ENCODE measurements at places on chromosomes 12 and 14.

DNA sequence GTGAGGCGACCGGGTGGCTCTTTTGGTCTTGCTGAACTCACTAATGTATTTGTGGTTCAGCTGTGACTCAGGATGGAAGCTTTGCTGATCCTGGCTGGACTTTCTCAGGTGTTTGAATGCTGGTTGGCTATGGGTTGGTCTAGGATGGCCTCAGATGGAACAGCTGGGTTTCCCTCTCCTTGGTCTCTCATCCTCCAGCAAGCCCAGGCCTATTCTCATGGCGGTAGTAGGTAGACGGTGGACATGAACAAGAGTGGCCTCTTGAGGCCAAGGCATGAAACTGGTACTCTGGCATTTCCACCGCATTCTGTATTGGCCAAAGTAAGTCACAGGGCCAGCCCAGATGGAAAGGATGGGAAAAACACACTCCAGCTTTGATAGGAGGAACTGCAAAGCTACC lies 11.8 kb upstream of the POLR3B start:
- DNase-seq: peak; percentile 85

GRCh38 chr14:90281756-90282155 lies 25.4 kb downstream of the PSMC1 start:
- no peak for DNase-seq

DNA sequence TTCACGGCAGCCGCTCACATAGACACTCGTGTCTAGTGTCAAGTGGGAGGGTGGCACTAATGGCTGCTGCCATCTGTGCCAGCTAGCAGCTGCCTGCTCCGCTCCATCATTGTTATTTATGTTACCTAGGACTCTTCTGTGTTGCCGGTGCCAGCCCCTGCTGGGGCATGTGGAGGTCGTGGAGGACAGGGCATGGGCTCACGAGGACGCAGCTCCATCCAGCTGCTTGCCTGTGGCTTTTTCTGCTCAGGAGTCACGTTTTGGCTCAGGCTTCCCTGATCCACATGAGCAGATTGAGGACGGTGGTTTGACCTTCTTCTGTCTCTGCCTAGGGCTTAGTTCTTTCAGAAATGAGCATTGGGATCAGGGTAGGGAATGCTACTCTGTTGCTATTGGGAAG lies 31.2 kb downstream of the TPCN1 start:
- DNase-seq: no peak

GRCh38 chr14:35750202-35750904 lies 58.7 kb downstream of the RALGAPA1 start:
- DNase-seq: no peak

GRCh38 chr12:76864791-76865400 lies 13.9 kb downstream of the CSRP2 start:
- DNase-seq: no peak

DNA sequence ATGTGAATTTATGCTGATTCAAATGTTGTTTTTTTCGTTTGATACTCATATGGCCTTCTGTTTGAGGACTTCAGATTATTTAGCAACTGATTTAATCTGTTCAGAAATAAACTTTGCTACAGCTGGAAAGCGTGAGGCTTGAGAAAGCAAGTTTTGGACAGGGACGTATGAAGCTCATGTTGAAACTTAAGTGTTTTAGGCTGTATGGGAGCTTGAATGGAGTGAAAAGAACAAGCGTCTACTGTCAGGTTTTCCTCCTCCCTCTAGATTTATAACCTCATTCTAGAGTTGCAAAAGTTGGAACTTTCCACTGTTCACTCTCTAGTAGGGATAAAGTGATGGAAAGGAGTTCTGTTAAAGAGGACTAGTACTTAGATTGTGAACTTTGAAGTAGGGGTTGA lies 1.0 kb downstream of the PRPF39 start:
- peak; percentile 28 for DNase-seq

GRCh38 chr12:132310181-132311040 lies 19.0 kb downstream of the GALNT9 start:
- no peak for DNase-seq

GRCh38 chr12:49261721-49262120 lies 3.2 kb upstream of the TUBA1C start:
- no peak for DNase-seq

DNA sequence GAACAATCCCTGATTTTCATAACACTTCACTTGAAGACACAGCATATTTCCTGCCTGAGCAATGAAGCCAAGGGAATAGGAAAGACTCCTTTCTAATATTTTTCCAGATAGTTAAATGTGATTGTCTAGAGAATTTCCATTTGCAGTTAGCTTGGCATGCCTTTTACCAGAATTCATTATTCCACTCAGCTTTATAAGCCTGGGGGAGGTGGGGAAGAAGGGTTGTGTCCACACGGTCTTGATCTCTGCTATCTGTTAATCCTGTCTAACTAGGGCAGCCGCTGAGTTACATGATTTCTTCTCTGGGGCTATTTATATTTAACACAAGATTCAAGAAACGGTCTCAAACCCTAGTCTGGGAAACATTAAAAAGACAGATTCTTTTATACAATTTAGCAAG lies 146.6 kb upstream of the FSCB start:
- no peak for DNase-seq

GRCh38 chr14:91706996-91707395 lies 24.9 kb downstream of the CATSPERB start:
- no peak for DNase-seq

DNA sequence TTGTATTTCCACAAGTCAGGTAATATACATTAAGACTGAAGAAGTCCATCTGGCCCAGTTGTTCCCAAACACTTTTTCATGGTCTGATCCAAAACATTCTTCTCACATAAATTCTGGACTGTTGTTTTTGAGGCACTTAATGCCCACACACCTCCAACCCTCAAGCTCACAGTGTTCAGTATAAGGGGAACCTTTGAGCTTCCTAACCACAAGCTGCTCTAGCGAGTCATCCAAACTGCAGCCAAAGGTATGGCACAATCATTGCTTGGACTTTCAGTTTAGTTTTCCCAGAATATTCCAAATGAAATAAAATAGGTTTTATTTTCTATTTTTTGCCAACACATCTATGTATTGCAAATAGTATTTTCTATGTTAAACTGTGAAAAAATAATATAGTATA lies 103.0 kb downstream of the PUS7L start:
- no peak for DNase-seq

DNA sequence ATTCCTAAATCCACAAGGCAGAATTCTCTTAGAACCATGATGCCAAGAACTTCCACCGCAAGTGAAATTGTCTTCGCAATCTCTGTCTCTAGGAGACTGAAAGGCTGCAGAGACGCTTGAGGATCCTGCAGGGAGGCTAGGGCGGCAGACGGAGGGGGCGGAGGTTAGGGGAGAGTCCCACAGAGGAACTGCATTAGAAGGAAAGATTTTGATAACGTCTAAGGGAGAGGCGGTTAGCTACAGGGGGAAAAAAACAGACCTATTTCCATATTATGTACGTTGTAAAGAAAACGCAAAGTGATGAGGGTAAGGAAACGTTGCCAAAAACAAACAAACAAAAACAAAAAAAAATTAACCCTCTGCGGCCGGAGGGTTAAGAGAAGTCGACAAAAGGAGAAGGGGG lies 595 bp downstream of the KLHL28 start:
- DNase-seq: peak; percentile 65

DNA sequence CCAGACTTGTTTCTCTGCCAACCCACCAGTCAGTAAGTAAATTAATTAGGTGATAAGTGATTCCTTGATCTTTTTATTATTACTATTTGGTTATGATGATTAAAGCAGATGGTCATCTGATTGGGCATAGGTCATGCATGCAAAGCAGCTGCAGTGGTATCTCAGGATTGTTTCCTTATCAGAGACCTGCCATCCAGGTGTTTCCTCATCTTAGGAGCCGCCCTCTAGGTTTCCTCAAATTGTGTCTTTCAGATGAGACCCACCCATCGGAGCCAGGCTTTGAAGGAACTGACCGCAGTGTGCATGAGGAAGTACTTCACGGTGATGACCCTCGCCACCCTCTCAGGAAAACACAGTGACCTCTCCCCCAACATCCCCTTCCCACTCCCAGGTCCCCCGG lies 63.3 kb downstream of the ZFP36L1 start:
- peak; percentile 90 for DNase-seq

GRCh38 chr12:121712190-121712460 lies 427 bp upstream of the TMEM120B start:
- DNase-seq: peak; percentile 39

DNA sequence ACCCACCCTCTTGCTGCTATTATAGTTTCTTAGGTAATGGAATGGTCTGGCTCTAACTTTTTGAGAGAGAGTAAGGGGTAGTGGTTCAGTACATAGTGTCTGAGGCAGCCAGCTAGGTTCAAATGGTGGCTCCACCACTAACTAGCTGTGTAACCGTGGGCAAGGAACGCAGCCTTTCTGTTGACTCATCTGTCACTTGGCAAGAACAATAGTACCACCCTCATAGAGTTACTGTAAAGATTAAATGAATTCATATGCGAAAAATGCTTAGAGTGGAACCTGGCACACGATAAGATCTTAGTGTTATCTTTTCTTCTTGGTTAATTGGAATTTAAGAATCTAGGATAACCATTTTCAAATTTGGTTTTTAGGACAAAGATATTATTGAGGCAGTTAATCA lies 14.0 kb downstream of the CCDC62 start:
- peak; percentile 19 for DNase-seq

DNA sequence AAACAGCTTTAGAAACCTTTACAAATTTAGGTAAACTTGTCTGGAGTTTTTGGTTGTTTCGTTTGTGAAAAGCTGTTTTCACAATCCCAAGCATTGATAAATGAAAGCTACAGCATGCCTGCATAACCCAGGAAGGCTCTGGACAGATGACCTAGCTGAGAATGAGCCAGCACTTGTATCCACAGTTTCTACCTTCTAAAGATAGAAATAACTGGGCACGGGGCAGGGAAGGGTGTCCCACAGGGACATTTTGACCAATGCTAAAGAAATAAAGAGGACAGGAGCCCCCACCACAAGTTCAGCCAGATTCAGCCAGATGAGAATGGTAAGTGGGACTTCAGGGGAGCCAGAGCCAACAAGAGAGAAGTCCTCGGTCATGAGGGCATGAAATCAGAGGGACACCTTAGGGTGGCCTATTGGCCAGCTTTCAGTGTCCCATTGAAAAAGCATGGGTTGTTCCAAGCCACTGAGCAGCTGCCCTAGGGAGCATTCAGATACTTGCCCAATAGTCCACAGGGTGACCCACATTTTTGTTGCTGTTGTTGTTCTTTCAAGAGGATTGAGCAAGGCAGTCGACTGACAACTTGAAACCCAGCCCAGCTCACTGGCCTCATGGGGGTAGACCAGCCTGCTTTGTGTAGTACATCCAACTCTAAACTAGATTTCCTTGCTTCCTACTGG lies 140.3 kb upstream of the NUDT4 start:
- no peak for DNase-seq

DNA sequence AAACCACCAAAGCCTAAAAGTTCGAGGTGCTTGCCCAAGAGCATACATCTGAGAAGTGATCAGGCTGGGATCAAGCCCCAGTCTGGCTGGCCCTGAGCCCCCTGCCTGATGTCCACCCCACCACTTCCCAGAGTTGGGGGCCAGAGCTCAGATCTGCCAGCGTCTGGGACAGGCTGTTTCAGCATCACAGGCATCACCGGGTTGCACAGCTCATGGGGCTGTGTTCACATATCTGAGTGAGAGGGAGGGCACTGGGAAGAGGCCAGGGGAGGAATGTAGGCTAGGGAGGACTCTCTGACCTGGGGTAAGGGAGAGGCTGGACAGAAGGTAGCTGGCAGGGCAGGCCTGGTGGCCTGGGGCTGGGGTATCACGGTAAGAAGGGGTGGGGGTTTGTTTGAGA lies 6.0 kb downstream of the TGM1 start:
- no peak for DNase-seq

DNA sequence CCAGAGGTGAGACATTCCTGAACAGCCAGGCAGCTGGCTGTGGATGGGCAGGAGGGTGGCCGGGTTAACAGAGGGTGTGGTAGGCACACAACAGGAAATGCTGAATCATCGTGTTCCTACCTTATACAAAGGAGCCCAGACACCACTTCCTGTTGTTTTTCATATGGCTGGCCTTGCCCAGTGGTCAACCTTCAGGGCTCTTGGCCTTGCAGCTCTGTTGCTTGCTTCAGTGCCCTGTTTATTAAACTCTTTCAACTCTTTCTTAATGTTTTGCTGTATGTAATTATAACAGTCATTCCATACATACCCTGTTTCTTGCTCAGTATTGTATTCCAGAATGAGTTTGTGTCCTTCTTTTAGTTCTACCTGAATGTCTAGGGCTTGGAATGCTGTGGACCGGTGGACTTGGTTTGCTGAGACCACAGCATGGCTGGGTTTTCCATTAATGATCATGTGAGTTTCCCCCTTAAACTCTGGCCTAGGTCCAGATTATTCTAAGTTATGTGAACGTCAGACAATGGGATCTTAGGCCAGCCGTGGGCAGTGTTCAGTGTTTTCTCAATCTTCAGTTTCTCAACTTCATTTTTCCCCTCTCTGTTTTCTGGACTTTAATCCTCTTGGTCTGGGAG lies 11.9 kb downstream of the CFAP54 start:
- peak; percentile 96 for DNase-seq

DNA sequence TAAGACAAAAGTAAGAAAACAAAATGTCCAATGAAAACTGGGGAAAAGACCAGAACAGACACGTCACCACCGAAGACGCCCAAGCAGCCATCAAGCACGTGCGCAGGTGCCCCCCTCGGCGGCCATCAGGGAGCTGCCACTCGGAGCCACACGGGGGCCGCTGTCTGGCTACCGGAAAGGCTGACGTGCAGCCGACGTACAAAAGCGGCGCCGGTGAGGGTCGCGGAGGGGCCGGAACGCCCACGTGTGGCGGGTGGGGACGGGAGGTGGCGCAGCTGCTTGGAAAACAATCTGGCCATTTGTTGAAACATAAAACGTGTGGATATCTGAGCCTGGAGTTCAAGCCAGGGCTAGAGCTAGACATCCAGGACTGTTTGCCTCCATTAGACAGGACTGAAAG lies 60.7 kb downstream of the GALNT9 start:
- no peak for DNase-seq

DNA sequence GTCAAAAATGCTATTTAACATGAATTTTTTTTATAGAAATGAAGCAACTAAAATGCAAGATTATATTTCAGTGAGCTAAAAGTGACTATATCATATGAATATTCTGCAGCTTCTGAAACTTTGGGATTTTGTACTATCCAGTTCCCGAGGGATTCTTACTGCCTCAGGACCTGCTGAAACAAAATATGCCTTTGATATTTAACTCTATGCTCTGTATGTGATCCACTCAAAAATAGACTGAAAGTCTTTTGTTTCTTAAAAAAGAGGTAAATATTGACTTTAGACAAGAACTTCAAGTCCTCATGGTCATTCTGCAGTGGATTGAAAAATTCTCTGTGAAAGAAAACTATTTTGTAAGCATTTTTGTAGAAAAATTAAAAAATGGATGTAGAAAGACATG lies 22.4 kb downstream of the CNTN1 start:
- no peak for DNase-seq

DNA sequence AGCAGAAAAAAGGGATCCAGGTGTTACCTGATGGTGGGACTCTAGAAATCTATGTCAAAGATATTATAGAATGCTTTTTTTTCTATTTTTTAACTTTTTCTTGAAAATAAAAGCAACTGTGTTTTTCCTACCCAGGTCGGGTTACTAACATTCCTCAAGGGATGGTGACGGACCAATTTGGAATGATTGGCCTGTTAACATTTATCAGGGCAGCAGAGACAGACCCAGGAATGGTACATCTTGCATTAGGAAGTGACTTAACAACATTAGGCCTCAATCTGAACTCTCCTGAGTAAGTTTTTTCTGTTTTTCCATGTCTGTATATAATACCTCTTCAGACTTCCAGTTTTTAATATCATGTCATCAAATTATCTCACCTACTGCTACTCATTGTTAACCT lies 27.6 kb upstream of the KCNMB4 start:
- no peak for DNase-seq

- no peak for DNase-seq
Measured at GRCh38 chr12:15205341-15206010, 15.7 kb downstream of the RERG start.

GRCh38 chr14:106308839-106309389 lies 782.5 kb downstream of the TMEM121 start:
- peak; percentile 10 for DNase-seq
